Stimulated activated CD8-positive, alpha-beta memory T cell treated with anti-CD3 and anti-CD28 coated beads, Interleukin-2, amount 100 ng/mL, for 48 hours (primary cell): ENCODE measurements at places on chromosomes 2 and 18.

DNA sequence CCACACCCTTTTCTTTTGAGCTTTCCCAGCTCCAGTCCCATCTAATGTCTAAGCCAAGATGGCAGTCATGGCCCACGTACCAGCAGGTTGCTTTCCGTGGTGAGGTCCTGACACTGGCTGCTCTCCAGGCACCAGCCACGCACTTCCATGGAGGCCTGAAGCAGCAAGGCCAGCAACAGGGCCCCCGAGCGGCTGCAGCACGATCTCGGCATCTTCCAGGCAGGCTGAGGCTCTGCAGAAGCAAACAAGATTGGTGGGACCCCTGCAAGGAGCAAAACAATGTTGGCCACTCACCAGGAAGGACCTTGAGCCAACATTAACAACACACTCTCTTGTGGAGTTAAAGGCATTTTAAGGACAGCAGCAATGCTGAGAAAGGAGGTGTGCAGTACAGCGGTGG is 3.8 kb downstream of the POMC start:
- DNase-seq = no peak

DNA sequence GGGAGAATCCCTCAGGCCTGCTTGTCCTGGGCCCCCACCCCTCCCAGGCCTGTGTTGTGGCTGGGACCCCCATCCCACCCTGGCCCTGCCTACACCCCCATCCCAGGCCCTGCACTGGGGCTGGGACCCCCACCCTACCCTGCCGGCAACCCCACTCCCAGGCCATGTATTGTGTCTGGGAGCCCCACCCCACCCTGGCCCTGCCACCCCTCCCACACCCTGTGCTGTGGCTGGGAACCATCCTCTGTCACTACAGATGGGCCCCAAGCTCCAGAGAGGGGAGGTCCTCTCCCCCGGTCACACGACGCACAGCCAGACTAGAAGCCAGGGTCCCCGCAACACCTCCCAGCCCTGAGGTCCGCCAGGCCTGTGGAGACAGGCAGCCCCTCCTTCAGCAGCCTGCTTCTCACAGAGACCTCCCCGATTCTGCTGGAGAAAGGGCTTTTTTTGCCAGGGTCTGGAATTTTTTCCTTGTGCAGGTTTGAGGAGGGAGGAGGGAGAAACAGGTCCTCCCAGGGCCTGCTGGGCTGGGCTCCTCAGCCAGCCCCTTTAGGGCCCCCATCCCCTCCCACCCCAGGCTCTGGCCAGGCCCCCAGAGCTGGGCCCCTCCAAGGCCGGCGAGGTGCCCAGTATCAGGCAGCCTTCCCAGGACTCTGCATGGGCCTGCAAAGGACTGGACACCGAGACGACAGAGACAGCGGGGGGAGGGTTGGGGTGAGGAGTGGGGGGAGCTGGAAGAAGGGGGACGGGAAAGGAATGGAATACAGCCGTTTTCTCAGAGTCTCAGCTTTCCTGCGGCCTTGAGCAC is 28.0 kb downstream of the KIF1A start:
- no peak for DNase-seq

GRCh38 chr18:76252880-76253279 is 242.2 kb downstream of the ZNF516 start:
- no peak for DNase-seq

DNA sequence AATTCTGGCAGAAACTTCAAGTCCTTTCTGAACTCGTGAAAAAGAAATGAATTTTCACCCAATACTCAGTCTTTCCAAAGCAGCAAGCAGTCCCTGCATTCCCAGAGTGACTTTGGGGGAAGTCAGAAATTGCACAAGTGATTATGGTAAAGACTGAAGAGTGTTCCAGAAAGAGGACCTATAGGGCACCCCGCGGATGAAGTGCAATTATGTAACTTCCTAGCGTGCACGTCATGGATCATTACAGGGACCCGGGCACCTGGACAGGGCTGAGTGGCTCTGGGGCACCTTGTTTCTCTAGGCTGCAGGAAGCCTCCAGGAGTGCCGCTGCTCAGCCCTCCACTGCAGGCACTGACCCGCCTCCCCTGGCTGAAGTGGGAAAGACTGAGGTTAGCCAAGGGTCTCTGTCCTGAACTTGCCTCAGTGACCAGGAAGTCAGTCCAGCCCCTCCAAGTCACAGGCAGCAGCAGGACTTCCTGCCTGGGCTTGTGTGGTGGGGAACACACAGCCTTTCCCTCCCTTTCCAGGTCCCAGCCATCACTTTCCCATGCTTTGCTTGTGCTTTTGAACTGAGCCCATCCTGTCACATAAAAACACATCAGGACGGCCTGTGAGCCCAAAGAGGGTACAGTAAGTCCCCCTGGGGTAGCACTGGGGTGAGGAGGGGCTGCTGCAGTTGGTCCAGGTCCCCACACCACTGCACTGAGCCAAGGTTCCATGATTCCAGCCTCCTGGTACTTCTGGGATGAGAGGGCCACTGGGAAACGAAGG is 19.8 kb downstream of the TMEM185B start:
- DNase-seq = no peak

GRCh38 chr18:27825689-27826088 is 351.2 kb downstream of the CDH2 start:
- DNase-seq = no peak

DNA sequence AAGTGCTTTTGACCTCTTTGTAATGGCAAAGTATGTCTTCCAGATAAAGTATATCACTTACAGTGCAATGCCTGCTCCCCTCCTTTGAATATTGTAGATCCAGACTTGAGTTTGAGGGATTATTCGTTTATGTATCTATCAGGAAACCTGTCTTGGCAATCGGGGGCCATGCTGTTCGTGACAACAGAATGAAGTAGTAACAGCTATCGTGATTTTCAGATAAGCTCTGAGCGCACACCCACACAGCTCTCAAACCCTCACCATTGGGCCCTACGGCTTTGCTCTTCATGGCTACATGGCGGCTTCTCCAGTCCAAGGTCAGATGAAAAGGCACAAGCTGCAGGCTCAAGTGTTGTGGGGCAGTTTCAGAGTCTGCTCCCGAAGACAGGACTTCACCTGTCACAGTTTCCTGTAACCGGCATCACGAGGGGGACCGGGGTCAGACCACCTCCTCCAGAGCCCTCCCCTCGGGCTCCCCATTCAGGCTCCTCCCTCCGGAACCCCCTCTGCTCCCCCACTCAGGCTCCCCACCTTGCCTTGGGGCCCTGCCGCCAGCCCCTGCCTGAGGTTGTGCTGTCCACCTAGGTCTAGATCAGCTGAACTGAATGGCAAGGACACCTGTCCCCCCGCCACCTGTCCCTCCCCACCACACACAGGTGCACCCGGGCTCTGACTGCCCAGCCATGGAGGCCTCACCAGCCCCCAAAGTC is 292.5 kb upstream of the SALL3 start:
- DNase-seq = no peak

GRCh38 chr2:120937686-120938044 is 202.0 kb downstream of the GLI2 start:
- DNase-seq = no peak
